ENCODE measurements at places on chromosomes 2 and 18.

DNA sequence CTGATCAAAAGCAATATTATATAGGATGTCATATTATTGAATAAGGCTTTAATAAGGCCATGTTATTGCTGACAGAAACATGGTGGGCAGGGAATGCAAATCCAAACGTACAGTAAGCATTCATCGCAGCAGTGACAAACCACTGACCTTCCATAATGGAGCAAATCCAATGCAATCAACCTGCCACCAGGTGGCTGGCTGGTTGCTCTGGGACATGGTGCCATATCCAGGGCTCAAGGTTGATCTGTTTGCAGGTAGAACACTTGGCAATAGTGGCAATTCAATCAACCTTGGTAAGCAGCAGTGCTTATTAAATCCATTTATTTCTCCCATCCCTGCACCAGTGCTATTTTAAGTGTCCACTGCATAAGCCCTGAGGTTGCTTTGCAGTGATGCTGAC is 75.4 kb downstream of the CERKL start:
- no peak for DNase-seq

DNA sequence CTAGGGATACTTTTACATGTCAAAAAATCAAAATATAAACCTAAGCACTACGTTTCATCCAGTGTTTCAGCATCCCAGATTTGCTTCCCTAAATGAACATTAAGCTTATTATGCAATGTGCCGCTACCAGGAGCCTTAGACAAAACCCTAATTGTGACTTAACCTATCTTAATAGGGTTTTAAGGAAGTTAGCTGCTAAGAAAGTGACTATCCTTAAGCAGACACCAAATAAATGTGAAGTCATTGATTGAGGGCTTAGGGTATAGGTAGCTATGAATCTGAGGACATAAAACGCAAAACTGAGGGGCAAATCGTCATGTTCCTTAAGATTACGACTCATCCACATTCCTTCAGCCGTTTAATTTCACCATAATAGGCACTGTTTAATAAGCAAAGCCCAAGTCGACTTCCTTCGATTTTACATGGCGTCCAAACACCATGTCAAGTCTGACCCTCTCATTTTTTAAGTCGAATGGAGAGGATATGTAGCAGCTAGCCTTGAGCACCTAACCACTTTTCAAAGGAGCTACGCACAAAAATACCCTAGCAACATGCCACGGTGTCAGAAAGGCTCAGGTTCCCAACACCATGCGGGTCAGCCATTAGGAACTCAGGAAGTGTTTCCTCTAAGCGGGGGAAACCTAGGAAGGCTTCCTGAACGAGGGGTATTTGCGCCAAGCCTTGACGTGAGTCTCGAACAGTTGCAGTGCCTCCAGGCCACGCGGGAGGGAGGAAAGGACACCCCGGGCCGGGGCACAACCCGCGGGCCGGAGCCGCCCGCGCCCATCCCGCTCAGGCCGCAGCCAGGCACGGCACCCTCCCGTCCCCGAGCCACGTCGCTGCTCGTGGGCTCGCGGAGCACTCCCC is 1.0 kb downstream of the HDLBP start:
- peak; percentile 56 for DNase-seq

- peak; percentile 83 for DNase-seq
Observed at GRCh38 chr2:162123806-162124758, 28.0 kb downstream of the GCG start.

GRCh38 chr2:7867867-7868266 is 814.0 kb upstream of the ID2 start:
- no peak for DNase-seq

DNA sequence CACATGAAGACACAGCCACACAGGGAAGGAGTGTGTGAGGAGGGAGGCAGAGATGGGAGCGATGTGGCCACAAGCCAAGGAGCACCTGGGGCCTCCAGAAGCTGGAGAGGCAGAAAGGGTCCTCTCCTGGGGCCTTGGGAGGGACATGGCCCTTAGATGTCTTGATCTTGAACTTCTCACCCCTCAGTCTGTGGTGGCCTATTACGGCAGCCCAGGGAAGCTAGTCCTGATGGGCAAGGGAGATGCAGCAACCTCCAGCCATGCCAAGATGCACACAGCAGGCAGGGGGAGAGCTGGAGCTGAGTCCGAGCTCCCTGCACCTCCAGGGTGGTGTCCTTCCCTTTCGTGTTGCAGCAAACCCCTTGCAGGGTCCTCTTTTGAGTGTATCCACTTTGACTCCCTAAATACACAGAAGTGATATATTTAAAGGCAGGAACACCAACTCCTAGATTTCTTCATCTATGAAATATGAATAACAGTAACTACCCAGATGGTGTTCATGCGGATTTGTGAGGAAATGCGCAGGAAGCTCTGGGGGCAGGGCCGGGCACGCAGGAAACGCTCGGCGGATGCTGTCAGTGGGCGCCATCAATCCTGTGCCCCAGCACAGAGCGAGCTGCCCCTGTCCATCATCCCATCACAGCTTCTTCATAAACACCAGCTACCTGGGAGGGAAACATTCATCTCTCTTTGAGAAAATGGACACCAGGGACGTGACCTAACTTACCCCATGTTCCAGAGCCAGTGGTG is 230.4 kb upstream of the MYT1L start:
- DNase-seq: no peak

DNA sequence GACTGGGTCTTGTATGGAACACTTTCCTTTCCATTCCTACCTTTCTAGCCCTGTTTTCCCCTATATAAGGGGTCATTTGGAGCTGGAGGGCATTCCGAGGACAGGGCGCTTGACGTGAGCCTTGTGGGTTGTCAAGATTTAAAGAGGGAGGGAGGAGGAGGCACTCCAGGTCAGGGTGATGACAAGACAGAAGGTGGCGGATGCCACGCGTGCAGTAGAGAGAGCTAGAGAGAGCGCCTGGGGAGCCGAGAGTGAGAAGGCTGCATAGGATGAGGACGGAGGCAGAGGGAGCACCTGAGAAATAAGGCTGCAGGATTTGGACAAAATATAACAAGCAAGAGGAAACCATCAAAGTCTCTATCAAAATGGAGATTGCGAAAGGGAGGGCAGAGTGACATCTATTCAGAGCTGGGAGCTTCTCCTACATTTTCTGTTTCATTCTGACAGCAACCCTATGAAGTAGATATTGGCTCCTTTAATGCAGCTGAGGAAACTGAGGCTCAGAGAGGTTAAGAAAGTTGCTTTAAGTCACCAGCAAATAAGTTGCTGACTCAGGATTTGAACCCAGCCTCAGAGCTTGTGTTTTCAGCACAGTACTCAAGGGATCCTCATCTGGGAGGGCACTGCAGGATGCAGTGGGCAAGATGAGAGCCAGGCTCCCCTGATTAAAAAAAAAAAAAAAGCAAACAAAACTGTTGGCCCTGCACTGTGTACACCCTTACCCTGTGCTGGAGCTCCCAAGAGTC is 124.2 kb downstream of the MRO start:
- no peak for DNase-seq

- no peak for DNase-seq
Observed at GRCh38 chr2:136325844-136326331, 207.9 kb upstream of the CXCR4 start.

- peak; percentile 27 for DNase-seq
Observed at GRCh38 chr2:224711859-224712665, 4.1 kb downstream of the CCDC195 start.

DNA sequence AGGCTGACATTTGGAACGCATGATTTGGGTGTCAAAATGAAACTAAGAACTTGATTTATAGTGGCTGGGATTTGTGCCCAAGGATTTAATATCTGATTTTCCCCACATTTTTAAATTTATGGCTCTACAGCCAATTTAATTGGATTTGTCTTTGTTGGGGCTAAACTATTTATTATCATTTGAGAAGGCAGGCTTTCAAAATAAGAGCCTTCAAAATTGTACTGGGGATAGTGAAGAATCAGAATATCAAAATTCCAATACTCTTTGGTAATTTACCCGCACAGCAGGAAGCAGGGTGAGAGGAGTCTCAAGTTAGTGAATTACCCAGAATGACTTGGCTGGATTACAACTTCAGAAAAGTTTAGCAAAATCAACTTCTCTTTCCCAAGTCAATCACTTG is 278.1 kb downstream of the LRATD1 start:
- no peak for DNase-seq

Data from fibroblast of the aortic adventitia (primary cell).